H9 (cell line): ENCODE measurements at places on chromosomes 1 and 21. TPM values are rescaled to one million over a fixed set of nuclear protein-coding genes. Genes with fewer than 3 reads are reported as not detected.

DNA sequence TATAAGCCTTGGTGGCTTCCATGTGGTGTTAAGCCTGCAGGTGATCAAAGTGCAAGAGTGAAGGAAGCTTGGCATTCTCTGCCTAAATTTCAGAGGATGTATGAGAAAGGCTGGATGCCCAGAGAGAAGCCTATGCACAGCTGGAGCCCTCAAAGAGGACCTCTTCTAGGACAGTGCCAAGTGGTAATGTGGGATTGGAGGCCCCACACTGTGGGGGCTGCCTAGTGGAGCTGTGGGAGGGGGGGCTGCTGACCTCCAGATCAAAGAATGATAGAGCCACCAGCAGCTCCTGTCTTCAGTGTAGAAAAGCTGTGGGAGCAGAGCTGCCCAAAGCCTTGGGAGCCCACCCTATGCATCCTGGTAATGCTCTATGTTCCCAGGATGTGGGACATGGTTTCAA, 1512.7 kb upstream of the TPTE start:
- DNase-seq = no peak

- no peak for DNase-seq
These were observed 39.3 kb downstream of the FASLG start for GRCh38 chr1:172698224-172698623.

- no peak for DNase-seq
These were observed 64.5 kb downstream of the BCAR3 start for GRCh38 chr1:93616996-93617669.

- peak; percentile 35 for DNase-seq
These were observed 381.1 kb upstream of the NCAM2 start for GRCh38 chr21:20617130-20617529.

DNA sequence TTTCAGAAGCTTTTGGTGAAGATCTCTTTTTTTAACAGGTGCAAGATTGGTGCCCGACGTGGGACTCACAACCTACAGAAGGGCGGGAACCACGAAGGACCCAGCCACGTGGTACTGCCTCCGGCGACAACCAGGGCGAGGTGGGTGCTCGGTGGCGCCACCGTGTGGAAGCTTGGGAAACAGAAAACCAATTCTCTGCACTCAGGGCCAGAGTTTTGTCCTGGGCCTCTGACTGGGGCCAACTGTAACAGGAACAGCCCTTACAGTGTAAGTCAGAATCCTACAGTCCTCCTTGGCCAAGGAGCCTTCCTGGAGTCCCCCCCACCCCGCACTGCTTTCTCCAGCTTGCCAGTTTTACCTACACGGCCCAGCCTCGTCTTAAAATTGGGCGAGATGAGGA, 11.6 kb upstream of the S100A7A start:
- peak; percentile 73 for DNase-seq

DNA sequence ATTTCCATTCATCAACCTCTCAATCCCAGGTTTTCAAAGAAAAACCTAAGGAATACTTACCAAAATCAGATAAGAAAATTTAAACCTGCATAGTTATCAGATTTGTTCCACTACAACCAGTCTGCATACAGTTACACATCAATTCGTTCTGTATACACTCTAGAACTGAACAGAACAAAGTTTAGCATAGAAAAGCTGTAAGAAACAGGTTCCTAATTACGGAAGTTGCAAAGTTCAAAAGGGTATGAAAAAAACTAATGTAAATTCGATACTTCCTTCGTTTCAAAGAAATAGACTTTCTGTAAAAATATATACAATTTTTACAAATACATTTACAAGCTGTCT, 3.1 kb downstream of the MCL1 start:
- no peak for DNase-seq

- DNase-seq = no peak
These were observed 1.4 kb downstream of the BCL10 start for GRCh38 chr1:85274969-85275453.

DNA sequence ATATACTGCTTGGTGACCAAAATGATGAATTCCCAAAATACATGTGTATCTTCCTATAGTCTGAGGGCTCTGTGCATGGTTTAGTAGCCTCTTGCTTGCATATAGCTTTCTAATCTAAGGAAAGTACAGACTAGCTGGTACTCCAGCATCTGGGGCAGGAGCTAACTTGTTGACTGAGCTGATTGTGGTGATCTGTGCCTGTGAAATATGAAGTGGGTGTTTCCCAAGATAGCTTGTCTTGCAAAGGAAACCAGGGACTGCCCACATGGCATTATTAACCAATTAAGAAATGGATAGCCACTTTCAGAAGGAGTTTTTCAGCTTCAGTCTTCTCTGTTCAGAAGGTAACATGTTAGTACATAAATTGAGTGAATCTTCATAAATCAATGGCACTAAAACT, 219.8 kb downstream of the NEGR1 start:
- DNase-seq = no peak

- no peak for DNase-seq
These were observed 220.5 kb upstream of the SGIP1 start for GRCh38 chr1:66313429-66313828.

DNA sequence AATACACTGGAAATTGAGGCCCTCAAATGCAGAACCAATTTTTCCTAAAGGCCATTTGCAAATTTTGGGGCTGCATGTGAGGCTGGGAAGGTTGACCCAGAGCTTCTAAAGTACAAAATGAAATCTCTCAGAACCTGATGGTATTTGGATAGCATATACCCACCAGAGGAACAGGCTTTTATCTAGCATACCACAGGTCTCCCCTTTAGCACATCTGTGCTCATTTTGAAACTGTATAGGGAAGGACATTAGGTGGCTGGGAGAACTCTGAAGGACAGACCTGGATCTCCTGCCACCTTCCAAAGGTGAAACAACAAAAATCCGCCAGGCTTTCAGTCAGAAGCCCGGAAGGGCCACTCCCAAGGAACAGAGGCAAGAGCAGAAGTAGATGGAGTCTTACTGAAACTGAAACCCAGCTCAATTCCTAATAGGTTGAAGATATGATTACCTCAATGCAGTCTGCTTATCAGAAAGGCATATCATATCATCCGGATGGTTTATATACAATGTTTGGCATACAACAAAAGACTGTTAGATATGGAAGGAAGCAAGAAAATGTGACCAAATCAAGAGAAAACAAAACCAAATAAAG, 11.6 kb downstream of the CD55 start:
- DNase-seq = no peak

GRCh38 chr1:166084613-166085012, 82.2 kb downstream of the FAM78B start:
- no peak for DNase-seq

GRCh38 chr21:37675202-37675801, 241.0 kb downstream of the KCNJ6 start:
- DNase-seq = peak; percentile 82

DNA sequence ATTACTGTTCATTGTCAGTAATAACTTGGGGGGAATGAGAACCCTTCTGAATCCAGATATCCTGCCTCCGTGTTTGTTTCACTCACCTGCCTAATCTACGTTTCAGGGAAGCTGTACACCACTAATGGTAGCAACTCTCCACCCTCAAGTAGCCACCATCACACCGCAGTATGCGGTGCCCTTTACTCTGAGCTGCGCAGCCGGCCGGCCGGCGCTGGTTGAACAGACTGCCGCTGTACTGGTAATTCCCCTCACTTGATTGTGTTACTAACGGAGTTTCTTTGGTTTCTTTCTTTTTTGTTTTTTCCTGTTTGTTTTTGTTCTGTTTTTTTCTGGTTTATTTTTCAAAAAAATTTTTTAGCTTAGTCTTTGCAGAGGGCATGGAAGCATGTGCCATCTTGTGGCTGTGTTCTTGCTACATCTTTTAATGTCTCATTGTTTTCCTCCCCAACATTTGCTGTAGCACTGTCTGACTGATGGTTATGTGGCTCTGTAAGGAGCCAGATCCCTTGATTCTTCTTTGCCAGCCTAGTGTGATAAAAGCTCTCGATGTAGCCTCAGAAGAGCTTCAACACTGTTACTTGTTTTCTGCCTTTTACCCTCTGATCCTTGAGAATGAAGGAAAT, 15.9 kb upstream of the OLFML3 start:
- DNase-seq = no peak

DNA sequence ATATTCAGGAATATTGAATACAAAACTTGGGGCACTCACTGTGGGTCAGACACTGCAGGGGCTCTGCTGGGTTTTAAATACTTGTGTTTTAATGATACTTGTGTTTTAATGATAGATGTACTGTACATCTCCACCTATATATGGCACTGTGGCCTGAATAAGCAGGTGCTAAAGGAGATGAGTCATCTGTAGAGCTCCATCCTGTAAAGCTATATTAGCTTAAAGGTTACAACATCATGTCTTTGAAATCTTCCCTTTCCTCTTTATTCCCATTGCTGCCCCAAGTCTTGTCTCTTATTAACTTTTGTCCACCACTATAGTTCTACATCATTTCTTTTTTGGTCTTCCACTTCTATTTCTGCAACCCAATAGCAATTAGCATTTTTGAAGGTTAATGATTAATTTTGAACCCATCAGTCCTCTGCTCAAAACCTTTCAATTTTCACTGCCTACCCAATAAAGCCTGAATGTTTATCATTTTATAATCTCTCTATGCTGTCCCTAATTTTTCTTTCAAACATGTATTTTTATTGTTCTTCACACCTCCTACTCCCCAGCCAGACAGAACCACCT, 113.3 kb upstream of the PTGFR start:
- DNase-seq = no peak

GRCh38 chr1:185644531-185644930, 89.7 kb upstream of the HMCN1 start:
- DNase-seq = no peak

- no peak for DNase-seq
These were observed 37.5 kb upstream of the AJAP1 start for GRCh38 chr1:4616831-4617465.

GRCh38 chr1:10754568-10755329, 41.7 kb downstream of the CASZ1 start:
- no peak for DNase-seq

DNA sequence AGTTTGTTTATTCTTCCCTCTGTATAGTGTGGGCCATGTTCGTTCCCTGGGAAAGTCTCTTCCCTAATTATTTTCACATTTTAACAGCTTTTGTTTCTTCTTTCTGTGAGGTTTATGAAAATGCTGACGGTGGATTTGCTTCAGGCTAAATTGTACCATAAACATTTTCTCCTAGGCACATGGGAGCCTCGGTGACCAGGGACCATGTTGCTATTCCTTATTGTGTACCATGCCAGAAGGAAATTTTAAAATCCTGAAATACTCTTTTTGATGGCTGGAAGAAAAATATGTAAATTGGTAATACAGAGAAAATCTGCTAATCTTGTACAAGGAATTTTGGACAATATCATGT, 230.1 kb upstream of the JUN start:
- DNase-seq = no peak

- no peak for DNase-seq
These were observed 30.8 kb downstream of the ASB17 start for GRCh38 chr1:75901371-75901770.

GRCh38 chr1:172357753-172358385, 62.6 kb upstream of the C1orf105 start:
- no peak for DNase-seq

GJA8 gene
- not detected in 2 replicates for total RNA-seq

ATP6V0B gene
- 127 and 131 TPM in 2 replicates for total RNA-seq

CADM3 gene
- 5.6 and 5.7 TPM in 2 replicates for total RNA-seq

MTOR gene
- total RNA-seq = 62.9 and 67.5 TPM in 2 replicates

RGS8 gene
- total RNA-seq = 0.07 TPM in 1 of 2 replicates, not detected in the other
